ENCODE measurements at places on chromosomes 4 and X.

DNA sequence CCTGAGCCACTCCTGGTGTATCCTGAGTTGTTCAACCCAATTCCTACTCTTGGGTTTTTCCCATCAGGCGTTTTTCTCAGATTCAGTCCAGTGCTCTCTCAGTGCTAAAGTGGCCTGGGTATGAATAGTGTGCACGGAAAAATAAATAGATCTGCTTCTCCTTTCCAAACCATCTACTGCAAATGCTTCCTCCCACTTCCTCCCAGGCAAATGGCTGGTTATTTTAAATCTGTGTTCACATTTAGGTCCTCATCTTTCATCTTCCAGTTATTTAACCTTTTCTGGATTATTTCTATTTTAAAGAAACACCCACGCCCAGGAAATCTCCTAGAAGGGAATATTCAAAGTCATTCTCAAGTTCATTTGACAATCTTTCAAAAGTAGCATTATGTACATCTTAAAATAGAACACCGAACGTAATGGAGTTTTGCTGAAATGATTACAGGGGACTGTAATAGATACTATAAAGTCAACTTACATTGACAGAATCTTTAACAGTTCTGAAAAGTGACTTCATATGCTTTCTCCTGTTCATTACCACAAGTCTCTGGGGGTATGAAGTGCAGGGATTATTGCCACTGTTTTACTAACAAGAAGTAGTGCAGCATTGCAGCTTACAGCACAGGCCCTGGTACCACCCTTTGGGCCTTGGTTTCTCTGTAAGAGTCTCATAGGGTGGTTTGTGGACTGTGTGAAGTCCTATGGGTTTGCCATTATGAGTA, 66.3 kb downstream of the MED28 start:
- no peak for DNase-seq

DNA sequence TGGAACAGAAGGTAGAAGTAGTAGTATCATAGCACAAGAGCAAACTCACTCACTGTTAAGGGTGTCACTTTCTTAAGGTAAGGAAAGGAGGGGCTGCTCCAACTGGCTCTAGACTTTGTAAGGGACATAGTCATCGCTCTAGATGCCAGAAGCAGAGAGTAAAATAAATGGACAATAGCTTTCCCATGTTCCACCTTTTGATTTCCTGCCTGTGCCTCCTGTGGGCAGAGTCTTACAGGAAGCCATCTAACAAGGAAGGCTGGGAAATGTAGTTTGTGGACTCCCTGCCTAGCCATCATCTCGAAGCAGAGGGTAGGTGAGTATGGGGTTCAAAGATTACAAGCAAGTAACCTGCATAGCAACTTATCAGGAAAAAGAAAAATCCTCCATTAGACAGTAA, 1.7 kb upstream of the METTL14 start:
- DNase-seq = no peak

DNA sequence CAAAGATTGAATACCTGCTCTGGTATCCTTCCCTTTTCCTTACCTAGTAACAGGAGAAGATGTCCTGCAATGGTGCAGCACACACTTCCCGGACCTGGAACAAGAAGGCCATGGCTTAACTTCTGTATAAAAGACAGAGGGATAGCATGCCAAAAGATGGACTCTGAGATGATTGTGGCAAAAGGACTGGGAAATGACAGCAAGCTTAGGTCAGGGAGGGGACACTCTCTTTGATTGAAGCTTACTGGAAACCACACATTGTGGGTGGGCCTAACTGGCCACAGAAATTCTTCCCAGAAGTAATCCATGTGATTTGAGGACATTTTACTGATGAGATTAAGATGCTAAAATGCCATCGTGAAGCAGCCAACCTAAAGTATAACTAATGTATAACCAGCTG, 71.0 kb upstream of the OTUD4 start:
- no peak for DNase-seq

- DNase-seq = no peak
Measured at GRCh38 chr4:82017680-82018079, 356.1 kb downstream of the HNRNPD start.

- no peak for DNase-seq
Measured at GRCh38 chr4:78057135-78057599, at the start of gene FRAS1. FRAS1 (plus strand) TSS chr4:78057323; CDS start chr4:78058010, 687 bp downstream.

- DNase-seq = no peak
Measured at GRCh38 chr4:163710158-163710557, 215.7 kb downstream of the TMA16 start.

DNA sequence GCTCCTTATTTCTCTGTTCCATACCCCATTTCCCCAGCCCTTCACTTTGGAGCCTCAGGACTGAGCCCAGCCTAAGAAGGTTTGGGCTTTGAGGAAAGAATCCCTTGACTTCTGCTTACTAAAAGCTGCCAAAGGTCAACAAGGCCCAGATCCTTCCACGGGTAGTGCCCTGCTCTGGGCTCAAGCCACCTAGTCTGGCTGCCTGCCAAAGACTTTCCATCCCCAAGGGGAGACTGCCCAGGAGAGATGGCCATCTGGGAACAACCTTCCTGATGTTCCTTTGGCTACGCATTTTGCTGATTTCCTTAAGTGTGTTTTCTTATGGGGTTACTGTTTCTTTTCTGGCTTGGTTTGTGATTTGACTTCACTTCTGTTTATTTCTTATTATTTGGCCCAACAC, 49.8 kb upstream of the NDP start:
- no peak for DNase-seq

- DNase-seq = no peak
Measured at GRCh38 chr4:65917486-65917885, 247.2 kb upstream of the EPHA5 start.

- no peak for DNase-seq
Measured at GRCh38 chrX:136211766-136212556, 39.2 kb downstream of the MAP7D3 start.

GRCh38 chr4:184968366-184968765, 49.9 kb upstream of the HELT start:
- no peak for DNase-seq

DNA sequence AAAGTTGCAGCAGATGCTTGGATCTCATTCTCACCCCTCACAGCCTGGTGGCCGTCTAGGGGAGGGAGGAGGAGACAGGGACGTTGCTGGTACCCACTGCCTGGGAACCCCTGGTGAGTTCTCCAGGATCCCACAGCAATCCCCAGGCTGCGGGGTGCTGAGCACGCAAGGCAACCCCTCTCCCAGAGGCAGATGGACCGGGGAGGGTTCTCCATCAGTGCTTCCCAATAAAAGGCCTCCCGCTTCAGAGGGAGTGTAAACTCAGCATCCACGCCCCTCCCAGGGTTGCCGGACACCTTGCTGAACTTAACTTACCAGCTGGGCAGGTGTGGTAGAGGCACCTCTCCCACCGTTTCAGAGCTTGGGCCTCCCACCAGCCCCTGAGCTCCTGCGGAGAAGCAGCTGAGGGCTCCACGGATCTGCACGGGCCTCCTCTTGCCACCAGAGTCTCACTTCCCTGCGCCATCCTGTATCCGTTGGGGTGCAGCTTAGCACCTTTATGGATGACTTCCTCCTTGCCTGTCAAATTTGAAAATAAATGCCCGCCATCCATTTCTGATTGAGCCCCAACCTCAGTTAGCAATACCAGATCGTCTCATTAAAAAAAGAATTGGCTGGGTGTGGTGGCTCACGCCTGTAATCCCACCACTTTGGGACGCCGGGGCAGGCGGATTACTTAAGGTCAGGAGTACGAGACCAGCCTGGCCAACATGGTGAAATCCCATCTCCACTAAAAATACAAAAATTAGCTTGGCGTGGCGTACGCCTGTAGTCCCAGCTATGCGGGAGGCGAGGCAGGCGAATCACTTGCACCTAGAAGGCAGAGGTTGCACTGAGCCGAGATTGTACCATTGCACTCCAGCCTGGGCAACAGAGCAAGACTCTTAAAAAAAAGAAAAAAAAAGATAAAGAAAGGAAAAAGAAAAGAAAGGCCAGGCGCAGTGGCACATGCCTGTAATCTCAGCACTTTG, 14.8 kb upstream of the TBC1D14 start:
- DNase-seq = no peak

- DNase-seq = no peak
Measured at GRCh38 chr4:5120468-5120867, 69.2 kb downstream of the STK32B start.

DNA sequence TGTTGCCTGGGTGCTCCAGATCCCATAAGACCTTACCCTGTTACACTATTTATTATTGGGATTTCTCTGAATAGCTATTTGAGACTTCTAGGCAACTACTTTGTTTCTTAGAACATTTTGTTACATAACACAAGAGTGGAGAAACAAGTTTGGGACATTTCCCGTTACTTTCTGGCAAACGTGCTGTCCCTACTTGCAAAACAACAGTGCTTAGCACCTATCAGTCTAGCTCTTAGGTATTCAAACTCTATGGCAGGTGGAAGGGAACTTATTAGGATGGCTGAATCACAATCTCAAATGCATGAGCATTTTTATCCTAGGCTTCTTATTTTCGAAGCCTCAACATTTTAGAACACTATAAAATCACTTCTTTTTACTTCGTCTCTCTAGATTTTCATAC, 613.6 kb downstream of the DMD start:
- DNase-seq = no peak

GRCh38 chr4:73698217-73698616, 42.2 kb upstream of the CXCL8 start:
- DNase-seq = no peak

DNA sequence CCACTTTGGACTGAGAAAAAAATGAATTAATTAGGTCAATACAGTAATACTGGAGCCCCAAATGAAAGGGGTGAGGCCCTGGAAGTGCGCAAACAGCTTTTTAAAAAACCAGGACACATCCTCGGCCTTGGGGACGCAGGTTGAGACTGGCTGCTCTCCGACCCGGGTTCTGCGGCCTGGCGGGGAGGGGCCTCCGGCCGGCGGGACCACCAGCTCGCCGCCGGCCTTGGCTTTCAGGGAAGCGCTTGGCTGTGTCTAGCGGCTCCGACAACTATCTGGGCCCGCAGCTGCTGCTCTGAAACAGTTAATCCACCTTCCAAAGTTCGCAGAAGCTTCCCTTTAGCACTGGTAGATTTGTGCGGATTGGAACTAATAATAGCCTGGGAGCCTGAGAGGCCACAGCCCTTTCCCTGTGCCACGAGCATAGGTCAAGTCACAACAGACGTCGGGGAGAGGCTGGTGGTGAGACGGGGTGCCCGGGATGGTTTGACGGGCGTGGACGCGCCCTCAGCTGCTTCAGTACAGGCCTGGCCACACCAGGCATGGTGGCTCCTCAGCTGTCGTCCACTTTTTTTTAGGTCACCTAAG, 1.1 kb upstream of the SEL1L3 start:
- DNase-seq = no peak

DNA sequence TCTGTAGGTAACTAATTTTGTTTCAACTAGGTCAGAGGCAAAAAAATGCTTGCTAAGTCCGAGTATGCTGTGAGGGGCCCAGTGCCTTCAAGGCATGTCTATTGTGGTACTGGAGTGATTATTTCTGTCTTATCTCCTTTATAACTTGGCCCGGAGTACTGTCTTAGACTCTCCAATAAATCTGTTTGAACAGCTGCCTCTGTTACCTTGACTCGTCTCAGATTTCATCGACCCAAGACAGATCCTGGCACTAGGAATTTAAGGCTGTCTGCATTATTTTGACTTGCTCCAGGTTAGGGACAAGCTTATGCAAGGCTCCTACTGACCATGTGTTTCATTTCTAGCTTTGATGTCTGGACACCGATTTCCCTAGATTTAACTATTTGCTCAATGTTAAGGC, 41.1 kb upstream of the NKAP start:
- no peak for DNase-seq

GRCh38 chr4:38452009-38452408, 212.0 kb upstream of the KLF3 start:
- DNase-seq = no peak

DNA sequence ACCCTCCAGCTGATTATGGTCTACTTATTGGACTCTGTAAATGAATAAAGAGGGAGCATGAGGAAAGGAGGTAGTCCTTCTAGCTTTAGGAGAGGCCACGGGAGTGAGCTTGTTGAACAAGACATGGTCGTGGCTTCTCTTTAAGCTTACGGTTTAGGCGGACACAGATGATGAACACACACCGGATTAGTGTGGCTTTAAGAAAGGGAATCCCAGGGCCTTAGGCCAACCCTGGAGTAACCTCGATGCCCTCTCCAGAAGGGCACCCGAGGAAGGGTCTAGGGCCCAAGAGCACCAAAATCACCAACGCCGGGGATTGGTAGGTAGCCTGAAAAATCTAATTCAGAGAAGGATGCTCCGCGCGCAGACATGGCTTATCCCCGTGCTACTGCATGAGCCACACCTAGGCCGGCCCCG, 39.4 kb downstream of the ERVMER34-1 start:
- DNase-seq = no peak

- no peak for DNase-seq
Measured at GRCh38 chr4:64617800-64618199, 208.6 kb upstream of the TECRL start.

DNA sequence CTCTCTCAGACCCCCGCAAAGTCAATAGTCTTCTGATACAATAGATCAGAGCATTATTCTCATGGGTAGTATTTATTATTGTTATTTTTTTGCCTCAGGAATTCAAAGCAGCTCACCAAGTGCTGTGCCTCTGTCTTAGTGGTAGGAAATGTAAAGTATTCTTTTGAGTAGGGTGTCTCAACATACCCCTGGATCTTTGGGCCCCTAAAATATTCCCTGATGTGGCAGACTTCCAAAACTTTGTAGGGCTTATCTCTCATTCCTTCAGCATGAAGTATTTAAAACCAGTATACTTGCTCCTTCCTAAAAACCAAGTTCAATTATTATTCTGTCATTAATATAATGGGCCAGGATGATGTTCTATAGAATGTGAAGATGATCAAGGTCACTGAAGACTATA, 115.3 kb upstream of the ZNF827 start:
- DNase-seq = no peak

GRCh38 chrX:77595848-77596247, 148.7 kb downstream of the FGF16 start:
- no peak for DNase-seq

DNA sequence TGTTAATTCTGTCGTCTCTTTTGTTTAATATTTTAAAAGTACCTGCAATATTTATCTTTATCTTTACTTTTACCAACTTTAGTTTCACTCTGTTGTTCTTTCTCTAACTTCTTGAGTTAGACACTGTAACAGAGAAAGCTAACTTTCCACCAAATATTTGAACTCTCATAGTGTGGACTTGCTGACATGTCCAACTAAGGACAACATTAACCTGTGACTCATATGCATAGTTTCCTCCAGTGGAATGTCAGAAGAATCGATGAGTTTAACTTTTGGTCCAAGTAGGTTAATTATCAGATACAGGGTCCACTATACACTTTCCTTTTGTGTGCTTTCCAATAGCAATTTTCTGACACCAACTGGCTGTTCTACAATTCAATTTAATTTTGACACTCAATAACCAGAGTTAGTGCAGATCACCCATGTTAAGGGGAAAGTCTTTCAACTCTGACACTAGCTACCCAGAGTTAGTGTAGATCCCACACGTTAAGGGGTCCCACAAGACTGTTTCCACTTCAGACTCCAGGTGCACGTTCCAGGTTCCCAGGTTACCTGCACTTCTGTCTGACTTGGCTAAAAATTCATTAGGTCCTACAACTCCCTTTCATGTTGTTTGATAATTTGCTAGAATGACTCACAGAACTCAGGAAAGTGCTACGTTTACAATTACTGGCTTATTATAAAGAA, 559.0 kb upstream of the AMOT start:
- DNase-seq = no peak

All from stimulated activated CD8-positive, alpha-beta memory T cell treated with anti-CD3 and anti-CD28 coated beads, Interleukin-2, amount 100 ng/mL, for 48 hours (primary cell).